ENCODE measurements at places on chromosomes 16 and 17.

DNA sequence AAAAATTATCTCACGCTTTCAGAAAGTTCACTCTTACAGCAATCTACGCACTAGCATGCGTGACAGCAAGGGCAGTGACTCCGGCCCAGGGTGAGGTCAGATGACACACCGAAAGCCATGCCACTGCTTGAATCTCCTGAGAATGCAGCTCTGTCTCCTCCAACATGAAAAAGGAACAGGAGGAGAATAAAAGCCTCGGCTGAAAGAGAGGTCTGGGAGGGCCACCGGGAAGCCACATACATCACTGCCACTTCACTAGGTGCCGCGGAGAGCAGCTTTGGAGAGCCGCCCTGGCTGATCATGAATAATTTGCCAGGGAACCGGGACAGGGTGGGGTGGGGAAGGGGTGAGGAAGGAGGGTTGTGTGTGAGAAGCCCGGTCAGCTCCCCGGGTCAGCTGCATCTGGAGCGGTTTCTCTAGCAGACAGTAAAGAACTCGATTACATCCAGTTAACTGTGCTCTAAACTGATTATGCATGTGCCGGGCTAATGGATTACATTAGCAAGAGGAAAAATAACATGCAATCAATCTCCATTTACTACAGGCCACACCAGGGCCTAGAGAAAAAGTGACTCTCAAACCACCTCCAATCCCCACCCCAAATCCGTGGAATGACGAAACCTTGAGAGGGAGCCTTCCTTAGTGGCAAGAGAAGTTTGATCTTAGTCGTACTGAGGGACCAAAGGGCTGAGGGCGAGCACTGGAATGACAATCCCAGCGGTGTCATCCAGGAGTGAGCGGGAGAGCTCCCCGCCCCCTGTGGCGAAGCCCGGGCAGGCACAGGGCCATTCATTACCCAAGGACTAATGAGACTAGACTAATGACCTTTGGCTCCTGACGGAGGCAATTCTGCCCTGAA is 100.3 kb downstream of the ZFHX3 start:
- no peak for DNase-seq

DNA sequence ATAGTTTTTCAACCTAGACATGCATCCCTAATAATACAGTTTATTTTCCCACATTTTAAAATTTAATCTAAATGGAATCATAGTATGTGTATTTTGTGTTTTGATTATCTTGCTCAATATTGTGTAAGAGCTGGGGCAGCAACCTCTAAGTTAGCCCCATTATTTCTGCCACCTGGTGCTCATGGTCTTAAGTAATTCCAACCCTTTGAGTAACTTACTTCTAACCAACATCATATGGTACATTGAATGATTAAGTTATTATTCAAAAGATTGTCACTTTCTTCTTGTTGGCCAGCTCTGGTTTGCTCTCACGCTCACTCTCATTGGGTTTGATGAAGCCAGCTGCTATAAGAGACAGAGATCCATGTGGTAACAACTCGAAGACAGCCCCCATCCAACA is 3.9 kb upstream of the KRTAP4-3 start:
- no peak for DNase-seq

GRCh38 chr16:78549366-78549765 is 449.9 kb downstream of the WWOX start:
- DNase-seq, result no peak

GRCh38 chr16:27112093-27112811 is 45.5 kb downstream of the C16orf82 start:
- DNase-seq, result no peak

DNA sequence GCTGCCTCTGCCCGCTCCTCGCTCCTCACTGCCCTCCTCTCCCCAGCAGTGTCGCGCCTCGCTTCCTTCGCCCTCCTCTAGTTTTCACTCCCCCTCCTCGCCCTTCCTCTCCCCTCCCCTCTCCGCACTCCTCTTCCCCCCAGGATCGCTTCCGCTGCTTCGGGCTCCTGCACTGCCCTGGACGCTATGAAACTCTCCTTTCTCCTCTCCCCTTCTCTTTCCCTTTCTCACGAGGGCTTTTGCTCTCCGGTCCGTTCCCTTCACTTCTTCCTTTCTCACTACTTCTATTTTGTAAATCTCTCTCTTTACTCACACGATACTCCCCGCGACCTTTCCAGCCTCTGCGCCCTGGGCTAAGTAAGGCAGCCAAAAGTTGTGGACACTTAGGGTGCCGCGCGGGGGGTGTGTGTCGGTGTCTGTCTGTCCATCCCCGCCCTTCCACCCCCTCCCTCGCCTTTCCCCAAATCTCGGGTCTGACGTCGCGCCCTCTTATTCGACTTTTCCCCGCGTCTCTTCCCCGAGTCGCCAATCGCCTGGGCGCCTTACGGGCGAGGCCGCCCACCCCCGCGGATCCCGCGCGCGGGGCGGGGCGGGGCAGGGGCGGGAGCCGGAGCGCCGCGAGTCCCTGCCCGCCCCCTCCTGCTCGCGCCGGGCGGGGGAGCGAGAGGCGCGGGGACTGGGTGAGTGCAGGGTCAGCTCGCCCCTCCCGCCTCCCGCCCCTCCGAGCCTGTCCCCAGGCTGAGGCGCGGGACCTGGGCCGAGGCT is at the start of gene IRX3:
Gene IRX3 (minus strand): TSS at position 422 of the 765 bp plus-strand sequence. CDS start 737 bp downstream, outside the sequence.
- DNase-seq, result peak; percentile 86

- DNase-seq, result no peak
These were observed 3.0 kb downstream of the KARS1 start for GRCh38 chr16:75644240-75645012.

DNA sequence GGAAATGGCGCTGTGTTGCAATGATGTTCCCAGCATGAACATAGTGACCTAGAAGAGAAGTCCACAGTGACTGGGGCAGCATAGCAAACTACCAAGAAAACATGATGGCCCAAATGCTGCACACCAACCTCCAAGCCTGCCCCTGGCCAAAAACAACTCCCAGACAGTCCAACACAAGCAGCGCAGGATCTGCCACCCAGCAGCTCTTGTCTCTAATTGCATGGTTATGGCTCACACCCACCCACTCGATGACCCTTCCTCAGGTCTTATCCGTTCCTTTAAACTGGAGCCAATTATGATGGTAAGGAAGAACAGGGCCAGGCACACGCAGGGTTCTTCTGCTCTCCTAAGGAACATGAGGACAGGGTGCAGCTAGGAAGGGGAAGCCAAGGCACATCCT is 2.9 kb downstream of the MRPL27 start:
- no peak for DNase-seq
